Stimulated activated CD4-positive, alpha-beta T cell treated with anti-CD3 and anti-CD28 coated beads, TNF-alpha, amount 100 ng/mL, for 4 hours (primary cell): ENCODE measurements at places on chromosomes 5 and 9.

DNA sequence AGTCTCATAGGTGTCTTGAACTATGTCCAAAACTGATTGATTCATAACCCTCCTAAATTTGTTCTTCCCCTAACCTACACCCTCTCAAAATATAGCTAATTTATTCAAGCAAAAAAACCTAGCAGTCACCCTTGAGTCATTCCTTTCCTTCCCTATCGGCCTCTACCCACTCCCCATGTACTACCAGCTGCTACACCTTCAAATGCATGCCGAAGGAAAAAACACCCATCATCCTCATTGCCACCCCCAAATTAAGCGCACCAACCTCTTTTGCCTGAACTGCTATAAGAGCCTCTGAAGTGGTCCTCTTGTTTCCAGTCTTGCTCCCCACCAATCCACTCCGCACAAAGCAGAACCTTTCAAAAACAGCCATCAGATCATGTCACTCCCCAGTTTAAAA is 12.6 kb downstream of the LIFR start:
- no peak for DNase-seq

DNA sequence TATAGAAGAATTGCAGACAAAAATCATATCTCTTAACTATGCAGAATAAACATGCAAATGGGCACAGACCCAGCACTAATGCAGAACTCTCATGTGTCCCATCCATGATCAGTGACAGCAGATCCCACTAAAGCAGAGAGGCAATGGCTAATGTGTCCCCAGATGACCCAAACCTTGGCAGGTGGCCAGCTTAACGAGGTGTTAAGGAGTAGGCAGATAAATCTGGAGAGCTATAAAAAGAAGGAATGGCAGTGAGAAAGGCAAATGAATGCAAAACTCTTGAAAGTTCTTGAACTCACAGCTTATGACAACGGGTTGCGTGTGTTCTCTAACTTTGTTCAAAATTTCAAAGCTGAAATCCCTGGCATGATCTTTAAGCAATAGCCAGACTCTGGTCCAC is 265.4 kb downstream of the RASEF start:
- no peak for DNase-seq

- no peak for DNase-seq
Measured at GRCh38 chr5:141680751-141681201, 1.3 kb downstream of the ARAP3 start.

DNA sequence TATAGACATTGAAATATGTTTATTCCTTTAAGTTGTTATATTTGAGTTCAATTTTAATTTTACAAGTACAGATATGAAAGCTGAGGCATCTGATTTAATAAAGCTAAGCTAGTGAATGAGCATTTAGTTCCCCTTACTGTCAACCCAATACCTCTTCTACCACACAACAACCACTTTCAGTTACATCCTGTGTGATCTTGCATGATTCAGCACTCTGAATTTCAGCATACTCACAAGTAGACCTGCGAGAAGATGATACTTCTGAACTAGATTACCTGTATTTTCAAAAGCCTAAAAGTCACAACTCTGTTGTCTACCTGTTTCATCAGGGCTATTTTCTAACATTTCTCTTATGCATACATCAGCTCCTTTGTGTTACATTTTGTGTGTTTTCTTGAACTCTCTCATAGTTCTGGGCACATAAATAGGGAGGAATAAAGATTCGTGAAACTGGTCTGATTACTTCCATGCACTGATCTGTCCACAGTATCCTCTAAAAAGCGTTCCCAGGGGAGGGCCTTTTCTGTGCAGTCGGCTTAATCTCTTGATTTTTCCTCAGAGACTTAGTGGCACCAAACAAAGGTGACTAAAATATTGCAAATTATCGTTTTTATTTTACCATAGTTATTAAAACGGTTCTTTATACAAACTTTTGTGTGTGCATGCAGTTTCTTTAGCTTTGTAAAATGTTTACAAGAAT is 2025.5 kb upstream of the NUDT12 start:
- no peak for DNase-seq

GRCh38 chr5:132814503-132815294 is 1.6 kb downstream of the SOWAHA start:
- no peak for DNase-seq

DNA sequence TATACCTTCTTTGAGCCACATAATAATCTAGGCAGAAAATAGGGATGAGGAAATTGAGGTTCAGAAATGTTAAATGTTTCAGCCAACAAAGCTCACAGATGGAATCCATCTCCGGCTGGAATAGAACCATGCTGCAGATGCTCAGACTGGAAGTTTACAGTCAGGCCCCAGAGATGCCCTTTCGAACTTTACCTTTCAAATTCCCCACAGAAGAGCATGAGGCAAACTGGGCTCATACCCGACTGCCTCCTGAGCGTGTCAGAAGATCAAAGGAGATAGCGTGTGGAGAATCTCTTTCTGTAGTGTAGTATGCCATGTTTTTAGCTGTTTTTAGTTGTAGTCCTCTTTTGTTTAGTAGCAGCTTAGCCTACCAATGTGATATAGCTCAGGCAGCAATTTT is 72.0 kb upstream of the DAP start:
- no peak for DNase-seq

GRCh38 chr5:124895236-124895635 is 148.8 kb upstream of the ZNF608 start:
- DNase-seq, result no peak
